ENCODE measurements at places on chromosomes 1 and 21. TPM values are rescaled to one million over a fixed set of nuclear protein-coding genes. Genes with fewer than 3 reads are reported as not detected.

Gene MANEAL
- 3.0 TPM for total RNA-seq

Gene TMEM52
- total RNA-seq = 1.8 TPM

Gene SLC26A9
- total RNA-seq = not detected

Gene DNALI1
- not detected for total RNA-seq

Gene MIGA1
- total RNA-seq = 9.5 TPM

Gene KPRP
- total RNA-seq = not detected

Gene DFFA
- 27.4 TPM for total RNA-seq

Gene PSMA5
- 198 TPM for total RNA-seq

Gene RGS8
- total RNA-seq = 0.04 TPM

Gene RAB3B
- total RNA-seq = 0.26 TPM

Gene SLC66A1
- 5.7 TPM for total RNA-seq

Gene OVAAL
- not detected for total RNA-seq

Gene AMY1C
- not detected for total RNA-seq

Gene GJA5
- total RNA-seq = not detected

Gene LRRC53
- not detected for total RNA-seq

Gene S100A1
- not detected for total RNA-seq

Gene ATP8B2
- 64.3 TPM for total RNA-seq

Gene NUF2
- total RNA-seq = 49.0 TPM

Gene PAQR7
- 5.7 TPM for total RNA-seq

Gene SETSIP
- total RNA-seq = not detected

Gene CHIA
- not detected for total RNA-seq

Gene SYT6
- not detected for total RNA-seq

Gene RPL5
- 1,604 TPM for total RNA-seq

Gene KRTAP7-1
- not detected for total RNA-seq

Gene CD101
- 2.1 TPM for total RNA-seq

Gene HCRTR1
- not detected for total RNA-seq

Gene MFSD2A
- total RNA-seq = 8.1 TPM

Gene CGN
- 2.7 TPM for total RNA-seq

Gene CFHR5
- total RNA-seq = not detected

Gene UMODL1
- total RNA-seq = 0.11 TPM

Gene INKA2
- total RNA-seq = 2.0 TPM

Gene RAP1A
- 209 TPM for total RNA-seq

Gene ARHGAP30
- total RNA-seq = 207 TPM

Gene OPRD1
- not detected for total RNA-seq

Gene S100A7A
- not detected for total RNA-seq

Gene NADK
- total RNA-seq = 90.2 TPM

Gene C8A
- not detected for total RNA-seq

Gene SERINC2
- total RNA-seq = not detected

Gene LRIF1
- total RNA-seq = 16.4 TPM

Gene TYW3
- total RNA-seq = 27.9 TPM

Gene OR6N1
- total RNA-seq = not detected

Gene TFF2
- not detected for total RNA-seq

Gene TBX19
- total RNA-seq = 1.8 TPM

Gene MMEL1
- 0.87 TPM for total RNA-seq

Gene AADACL4
- not detected for total RNA-seq

Data from activated T-helper 17 cell treated with anti-CD3 and anti-CD28 coated beads, Interleukin-2, amount 50 U/mL, for 72 hours (primary cell).